ENCODE measurements at places on chromosomes 7 and 10.

- DNase-seq: no peak
Observed at GRCh38 chr7:82362129-82362706, 81.4 kb downstream of the CACNA2D1 start.

DNA sequence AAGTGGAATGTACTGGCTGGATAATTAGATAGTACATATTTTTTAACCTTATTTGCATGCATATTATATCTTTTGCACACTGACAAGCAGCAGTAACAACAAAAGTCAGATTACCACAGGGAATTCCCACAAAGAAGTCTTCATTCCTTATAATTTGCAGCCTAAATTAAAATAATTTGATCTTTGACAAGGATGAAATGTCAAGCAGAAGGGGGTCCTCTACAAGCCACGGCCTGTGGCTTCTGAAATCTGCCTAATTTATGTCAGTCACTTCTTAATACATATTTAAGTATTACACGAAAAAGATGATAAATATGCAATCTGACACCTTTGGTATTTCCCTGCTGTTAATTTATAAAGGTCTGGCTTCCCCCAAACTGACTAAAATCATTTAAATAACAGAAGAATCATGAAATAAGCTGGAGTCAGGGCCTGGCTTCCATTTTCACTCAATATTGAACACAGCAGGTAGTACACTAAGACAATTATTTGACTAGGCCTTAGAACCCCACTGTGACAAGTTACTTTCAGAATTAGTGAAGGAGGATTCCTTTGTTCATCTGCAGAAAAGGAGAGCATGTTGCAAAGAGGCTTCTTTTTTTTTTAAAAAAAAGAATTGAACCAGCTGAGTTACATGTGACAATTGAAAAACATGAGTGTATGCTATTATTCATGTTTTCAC lies 351.1 kb upstream of the ETV1 start:
- no peak for DNase-seq

- no peak for DNase-seq
Observed at GRCh38 chr7:47492716-47493325, 89.1 kb downstream of the TNS3 start.

DNA sequence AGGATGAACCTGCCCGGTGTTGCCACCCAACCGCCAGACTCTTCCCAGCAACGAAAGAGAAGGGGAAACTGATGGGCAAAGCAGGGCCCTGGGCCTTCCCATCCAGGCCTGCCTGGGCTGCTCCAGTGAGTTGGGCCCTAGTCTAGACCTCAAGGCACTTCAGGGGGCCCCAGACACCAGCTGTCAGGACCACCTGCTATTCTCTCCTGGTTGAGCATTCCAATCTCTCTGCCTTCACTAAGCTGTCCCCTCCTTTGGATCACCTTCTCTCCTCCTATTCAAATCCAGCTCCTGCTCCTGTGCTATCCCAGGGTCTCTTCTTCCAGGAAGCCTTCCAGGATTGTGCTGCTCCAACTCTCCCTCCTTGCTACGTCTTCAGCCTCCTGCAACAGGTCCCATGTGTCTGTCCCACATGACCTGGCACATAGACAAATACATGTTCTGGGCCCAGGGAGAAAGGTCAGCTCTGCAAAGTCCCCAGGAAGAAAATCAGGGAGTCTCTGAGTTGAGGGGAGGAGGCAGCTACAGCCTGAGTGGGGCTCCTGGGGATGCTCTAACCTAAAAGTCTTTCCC lies 3.1 kb downstream of the STX1A start:
- DNase-seq: no peak

DNA sequence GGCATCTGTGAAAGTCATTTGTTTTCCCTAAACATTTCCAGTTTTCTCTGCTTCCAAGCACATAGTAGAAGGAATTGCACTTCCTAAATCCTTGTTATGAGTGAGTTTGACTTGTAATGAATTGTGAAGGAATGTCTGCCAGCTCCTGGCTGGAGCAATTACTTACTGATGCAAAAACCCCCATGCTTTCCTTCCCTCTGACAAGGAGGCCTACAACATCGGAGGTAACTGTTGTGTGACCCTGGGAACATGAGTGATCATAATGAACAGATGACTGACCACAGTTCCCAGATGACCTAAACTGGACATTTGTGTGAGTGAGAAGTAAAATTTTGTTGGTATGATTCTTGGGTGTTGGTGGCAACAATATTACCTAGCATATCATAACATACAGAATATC lies 21.4 kb upstream of the CPVL start:
- DNase-seq: no peak

- DNase-seq: no peak
Observed at GRCh38 chr10:103273041-103273441, 3.9 kb upstream of the INA start.

- no peak for DNase-seq
Observed at GRCh38 chr7:92626281-92626809, 36.2 kb upstream of the FAM133B start.

- DNase-seq: no peak
Observed at GRCh38 chr7:137850972-137851945, 4.5 kb upstream of the DGKI start.

GRCh38 chr10:61805091-61805490 lies 96.4 kb upstream of the ARID5B start:
- no peak for DNase-seq

- no peak for DNase-seq
Observed at GRCh38 chr10:12081879-12082557, 13.3 kb downstream of the DHTKD1 start.

DNA sequence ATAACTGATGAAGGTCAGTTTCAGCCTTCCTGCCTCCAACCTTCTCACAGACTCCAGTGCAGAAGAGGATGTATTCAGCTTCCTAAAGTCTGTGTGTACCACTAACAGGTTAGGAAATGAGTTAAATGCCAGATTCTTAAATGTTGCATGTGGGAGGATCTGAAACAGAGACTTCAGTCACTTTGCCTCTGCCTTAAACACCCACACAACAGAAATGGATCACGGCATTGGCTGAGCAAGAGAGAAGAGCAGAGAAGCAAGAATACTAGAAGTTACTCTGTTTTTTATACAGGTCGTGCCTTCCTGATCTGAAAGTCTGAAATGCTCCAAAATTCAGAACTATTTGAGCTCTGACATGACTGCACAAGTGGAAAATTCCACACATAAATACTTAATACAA lies 98.9 kb upstream of the ARHGAP21 start:
- no peak for DNase-seq

DNA sequence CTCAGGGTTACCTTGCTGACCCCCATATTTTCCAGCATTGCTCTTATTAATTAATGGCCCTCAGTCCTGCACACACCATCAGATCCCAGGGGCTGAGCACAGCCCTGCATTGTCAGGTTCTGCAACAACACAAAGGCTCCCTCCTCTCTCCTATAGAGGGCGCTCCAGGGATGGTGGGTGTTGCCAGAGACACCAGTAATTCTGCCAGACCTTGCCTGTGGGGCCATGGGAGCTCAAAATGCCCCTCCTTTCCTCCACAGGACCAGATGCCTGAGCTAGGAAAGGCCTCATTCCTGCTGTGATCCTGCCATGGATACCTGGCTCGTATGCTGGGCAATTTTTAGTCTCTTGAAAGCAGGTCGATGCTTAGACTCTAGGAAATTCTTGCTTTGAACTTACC lies 42.8 kb upstream of the PRSS58 start:
- no peak for DNase-seq

- no peak for DNase-seq
Observed at GRCh38 chr7:130292682-130293257, at the start of gene CPA4. Gene CPA4 (plus strand): TSS chr7:130293161. CDS start chr7:130293181, 20 bp downstream.

DNA sequence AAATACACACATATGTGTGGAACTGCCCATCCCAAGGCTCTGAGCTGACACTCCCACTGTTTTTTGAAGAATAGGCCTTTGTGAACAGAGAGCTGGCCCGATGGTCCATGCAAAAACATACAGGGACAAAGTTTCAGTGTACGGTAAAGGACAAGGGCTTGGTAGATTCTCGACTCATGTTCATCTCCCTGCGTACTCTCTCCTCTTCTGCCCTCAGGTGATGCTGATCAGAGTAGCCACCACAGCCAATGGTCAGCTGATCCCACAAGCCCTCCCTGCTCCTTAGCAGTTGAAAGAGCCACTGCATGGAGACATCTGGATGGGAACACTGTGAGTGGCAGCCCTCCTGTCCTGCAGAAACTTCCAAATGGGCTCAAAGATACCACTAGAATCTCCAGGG lies 23.1 kb upstream of the C10orf71 start:
- DNase-seq: no peak

GRCh38 chr7:96300986-96301385 lies 20.9 kb downstream of the SLC25A13 start:
- DNase-seq: no peak

DNA sequence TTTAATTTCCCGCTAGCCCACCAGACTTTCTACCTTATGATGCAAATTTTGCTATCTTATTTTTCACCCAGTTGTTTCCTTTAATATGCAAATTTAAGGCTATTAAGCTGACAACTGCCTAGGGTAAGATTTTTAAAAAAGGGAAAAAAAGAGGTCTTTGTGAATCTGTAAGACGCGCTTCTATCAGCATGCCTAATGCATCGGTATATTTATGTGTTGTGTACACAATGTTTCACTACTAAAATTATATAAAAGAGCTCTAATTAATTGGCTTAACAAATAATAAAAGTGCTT lies 386.6 kb downstream of the KIF20B start:
- DNase-seq: no peak

- no peak for DNase-seq
Observed at GRCh38 chr7:149180722-149181449, 14.5 kb upstream of the ZNF282 start.

GRCh38 chr7:51269911-51270310 lies 46.7 kb downstream of the COBL start:
- DNase-seq: no peak

DNA sequence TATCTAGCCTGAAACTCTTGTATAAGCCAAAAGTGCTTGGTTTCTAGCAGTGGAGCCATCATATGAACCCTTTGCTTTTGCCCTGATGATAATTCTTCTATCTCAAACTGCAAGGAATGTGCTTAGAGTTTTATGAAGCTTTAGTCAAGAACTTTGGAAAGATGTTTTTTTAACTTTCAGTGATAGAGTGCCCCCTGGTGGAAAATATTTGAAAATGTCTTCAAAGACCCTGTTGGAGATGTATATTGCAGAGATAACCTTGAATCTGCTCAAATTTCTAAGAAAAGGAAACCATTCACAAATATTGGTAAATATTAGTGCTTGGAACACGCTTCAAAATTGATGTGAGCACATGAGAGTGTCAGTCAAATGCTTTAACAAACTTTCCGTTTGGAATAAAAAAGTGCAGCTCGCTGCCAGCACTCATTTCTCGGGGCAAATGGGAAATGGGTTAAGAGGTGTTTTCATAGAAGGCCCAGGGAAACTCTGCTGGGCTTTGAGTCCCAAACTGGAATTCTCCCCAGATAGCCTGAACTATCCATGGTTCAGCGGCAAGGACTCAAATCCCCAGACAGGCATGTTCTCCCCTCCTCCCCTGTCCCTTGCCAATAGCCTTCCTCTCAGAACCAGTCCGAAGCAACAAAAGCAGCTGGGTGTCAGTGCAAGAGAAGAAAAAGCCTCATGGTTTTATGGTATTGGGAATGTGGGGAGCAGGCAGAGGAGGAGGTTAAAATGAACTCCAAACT lies 129.3 kb downstream of the MYOF start:
- no peak for DNase-seq

- DNase-seq: no peak
Observed at GRCh38 chr10:14801723-14802122, 27.0 kb upstream of the FAM107B start.

GRCh38 chr10:9274206-9274755 lies 1219.8 kb downstream of the GATA3 start:
- DNase-seq: no peak

- no peak for DNase-seq
Observed at GRCh38 chr7:42181566-42181965, 55.4 kb downstream of the GLI3 start.

DNA sequence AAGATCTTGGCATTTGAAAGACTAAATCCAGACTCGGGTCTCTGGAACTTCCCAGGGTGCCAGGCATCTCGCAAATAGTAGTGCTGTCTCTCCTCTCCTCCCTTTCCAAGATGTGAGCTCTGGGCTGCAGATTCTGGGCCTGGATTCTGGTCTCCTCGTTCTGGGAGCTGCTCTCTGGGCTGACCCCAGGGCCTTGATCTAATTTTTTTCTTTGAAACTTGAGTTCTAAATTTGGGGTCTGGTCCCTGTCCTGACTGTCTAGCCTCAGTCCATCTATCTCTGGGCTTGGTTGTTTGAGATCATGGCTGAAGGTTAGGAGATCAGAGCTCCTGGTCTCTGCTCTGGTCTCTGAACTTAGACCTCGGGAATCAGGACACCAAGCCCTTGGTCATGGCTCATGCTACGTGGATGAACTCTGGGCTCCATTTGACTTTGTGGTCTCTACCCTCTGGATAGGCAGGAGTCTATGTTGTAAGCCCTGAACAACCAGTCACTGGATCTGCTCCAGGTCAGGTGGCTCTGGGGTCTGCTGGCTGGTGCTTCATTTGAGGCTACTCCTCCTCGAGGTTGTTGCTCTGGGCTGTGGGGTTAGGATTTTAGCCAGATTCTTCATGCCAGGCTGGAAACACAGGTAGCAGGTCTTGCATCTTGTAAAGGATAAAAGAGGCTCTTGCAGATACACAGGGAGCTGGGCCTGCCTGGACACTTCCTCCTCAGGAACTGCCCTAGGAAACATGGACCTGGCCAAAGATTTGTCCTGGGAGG lies 8.0 kb upstream of the MBL2 start:
- no peak for DNase-seq

- DNase-seq: no peak
Observed at GRCh38 chr7:55110282-55110992, 91.6 kb downstream of the EGFR start.

- DNase-seq: no peak
Observed at GRCh38 chr10:86497621-86498020, 24.0 kb downstream of the WAPL start.

DNA sequence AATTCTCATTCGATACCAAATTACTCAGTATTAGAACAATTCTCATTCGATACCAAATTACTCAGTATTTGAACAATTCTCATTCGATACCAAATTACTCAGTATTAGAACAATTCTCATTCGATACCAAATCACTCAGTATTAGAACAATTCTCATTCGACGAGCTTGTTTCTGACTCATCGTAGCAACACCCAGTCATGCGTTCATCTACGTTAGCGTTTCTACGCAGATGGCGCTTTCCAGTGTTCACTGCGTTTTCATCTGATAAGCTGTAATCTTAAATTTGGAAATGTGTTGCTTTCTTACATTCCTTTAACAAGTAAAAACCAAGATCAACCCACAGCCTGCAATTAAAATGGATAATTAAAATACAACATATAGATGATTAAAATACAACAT lies 276.3 kb downstream of the ZMYND11 start:
- DNase-seq: no peak

- no peak for DNase-seq
Observed at GRCh38 chr7:152341039-152341913, 94.5 kb downstream of the KMT2C start.

DNA sequence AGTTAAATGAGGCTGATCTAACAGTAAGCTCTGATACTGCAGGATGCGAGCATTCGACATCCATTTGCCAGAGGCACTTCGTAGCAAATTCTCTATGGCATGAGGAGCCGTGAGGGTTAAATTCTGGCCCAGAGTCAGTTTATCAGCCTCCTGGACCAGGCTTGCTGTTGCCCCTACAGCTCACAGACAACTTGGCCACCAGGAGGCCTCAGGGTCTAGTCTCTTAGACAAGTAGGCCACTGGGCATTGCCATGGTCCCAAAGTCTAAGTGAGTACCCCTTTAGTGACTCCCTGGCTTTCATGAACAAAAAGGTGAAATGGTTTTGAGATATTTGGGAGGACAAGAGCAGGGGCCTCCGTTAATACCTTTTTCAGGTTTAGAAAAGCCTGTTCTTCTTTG lies 178.0 kb upstream of the MBL2 start:
- DNase-seq: no peak

Measured in activated CD8-positive, alpha-beta memory T cell treated with anti-CD3 and anti-CD28 coated beads for 1 hour (primary cell).